ENCODE measurements at places on chromosomes 1 and 21.
A peak's percentile ranks its signal among the peaks of the same experiment; 100 is the strongest.

DNA sequence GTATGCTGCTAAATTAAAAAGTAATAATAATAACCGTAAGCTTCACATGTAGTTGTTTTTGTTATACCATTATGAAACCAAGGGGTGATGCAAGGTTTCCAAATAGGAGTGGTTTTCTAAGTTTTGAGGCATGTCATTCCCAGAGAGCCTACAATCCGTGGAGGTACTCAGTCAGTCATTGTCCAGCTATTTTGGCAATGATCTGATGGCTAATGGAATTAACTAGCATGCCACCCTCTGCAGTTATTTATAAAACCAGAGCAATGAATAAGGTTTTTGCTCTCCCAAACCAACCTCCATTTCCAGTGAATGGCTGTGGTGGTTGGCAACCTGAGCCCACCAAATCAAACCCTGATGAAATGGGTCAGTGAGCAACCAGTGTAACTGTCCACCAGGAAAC, 106.4 kb downstream of the TBX15 start:
- DNase-seq, result no peak

- DNase-seq, result peak; percentile 73
These were observed 590 bp downstream of the CNN3 start for GRCh38 chr1:94926126-94926914.

- no peak for DNase-seq
These were observed 6.2 kb upstream of the HMGCS2 start for GRCh38 chr1:119774746-119775490.

DNA sequence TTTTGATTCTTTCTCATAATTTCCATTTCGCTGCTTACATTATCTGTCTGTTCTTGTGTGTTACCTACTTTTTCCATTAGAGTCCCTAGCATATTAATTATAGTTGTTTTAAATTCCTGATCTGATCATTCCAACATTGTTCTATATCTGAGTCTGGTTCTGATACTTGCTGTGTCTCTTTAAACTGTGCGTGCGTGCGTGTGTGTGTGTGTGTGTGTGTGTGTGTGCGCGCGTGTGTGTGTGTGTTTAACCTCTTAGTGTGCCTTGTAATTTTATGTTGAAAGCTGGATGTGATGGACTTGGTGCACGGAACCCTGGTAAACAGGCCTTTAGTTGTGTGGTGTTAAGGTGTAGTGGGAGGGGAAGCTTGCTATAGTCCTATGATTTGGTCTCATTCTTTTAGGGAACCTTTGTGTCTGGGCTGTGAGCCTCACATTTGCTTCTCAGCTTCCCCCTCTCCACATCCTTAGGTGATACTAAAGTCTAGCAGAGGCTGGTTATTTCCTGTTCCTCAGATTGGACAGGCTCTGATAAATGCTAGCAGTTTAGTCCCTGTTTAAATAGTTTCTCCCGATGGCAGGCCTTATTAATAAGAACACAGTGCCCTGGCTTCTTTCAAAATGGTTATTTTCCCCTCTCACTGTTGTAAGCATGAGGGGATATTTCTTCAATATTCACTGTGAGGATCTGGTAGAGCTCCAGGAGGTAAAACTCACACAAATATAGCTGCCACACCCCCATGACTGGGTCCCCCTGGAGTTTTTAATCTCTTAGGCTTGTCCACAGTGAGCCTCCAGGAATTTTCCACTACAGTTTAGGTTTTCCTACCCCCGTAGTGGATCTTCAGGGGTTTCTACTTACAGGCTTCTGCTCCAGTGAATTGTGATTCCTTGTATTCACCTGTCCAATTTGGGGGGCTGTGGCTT, 118.3 kb downstream of the GALNT2 start:
- no peak for DNase-seq

GRCh38 chr1:154557939-154558719, at the start of gene UBE2Q1:
Gene UBE2Q1, minus strand, starts transcription at chr1:154558662. Its CDS starts 109 bp downstream, at chr1:154558553.
- DNase-seq, result peak; percentile 43

DNA sequence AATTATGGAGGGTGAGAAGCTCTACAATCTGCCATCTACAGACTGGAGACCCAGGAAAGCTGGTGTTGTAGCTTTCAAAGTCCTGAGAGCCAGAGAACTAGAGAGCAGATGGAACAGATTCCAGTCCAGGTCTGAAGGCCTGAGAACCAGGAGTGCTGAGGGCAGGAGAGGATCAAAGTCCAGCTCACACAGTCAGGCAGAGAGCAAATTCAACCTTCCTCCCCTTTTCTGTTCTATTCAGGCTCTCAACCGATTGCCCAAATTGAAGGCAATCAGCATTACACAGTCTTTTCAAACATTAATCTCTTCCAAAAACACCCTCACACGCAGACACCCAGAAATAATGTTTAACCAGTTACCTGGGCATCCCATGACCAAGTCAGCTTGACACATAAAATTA, 2.5 kb upstream of the TMPRSS2 start:
- no peak for DNase-seq

Measured in mesendoderm (in vitro differentiated cells).